Activated CD8-positive, alpha-beta memory T cell treated with anti-CD3 and anti-CD28 coated beads, Interleukin-2, amount 50 U/mL, for 48 hours (primary cell): ENCODE measurements at places on chromosomes 6 and 20.

DNA sequence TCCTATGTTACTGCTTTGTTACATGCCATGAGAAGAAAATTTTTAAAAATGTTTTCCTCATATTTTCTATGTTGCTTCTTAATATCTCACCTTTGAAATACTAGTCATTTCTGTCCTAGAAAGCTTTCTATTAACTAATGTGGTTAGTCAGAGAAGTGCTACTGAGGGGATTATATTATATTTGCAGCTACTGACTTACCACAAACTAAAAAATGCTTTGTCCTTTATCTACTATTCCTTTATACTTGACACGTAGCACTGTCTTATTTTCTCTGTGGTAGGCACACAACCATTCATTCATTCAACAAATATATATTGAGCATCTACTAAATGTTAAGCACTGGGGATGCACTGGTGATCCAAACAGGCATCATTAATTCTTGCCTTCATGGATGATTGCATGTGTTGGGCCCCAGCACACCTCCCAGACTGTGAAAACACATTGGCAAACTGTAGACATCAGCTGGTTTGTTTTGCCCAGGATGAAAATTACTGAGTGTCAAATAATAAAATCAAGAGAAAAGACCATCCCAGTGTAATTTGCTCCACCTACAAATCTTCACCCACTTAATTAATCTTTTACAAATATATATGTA lies 10.7 kb upstream of the MLIP start:
- DNase-seq = no peak

DNA sequence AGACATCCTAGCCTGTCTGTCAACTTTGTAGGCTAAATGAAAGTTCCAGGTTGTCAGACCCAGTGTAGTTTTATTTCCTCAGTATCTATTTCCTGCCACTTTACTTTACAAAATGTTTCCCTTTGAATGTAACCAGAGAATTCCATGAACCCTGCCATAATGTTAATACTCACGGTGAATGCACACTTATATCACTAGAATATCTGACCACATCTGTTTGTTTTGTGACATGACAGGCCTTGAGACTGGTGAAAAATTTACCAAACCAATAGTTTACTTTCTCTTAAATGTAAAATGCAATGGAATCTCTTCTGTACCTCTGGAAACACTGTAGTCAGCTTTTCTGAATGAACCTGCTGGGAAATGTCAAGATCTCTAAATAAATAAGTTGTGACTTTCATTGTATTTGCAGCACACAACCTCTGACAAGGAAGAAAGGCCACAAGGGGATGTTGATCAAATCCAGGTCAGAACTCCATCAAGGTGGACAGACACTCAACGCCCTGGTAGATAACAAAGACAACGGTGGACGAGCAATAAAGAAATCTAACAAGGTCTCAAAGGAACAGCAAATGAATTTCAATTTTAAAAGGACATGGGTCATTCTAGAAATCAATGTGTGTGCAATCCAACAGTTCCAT lies 59.2 kb downstream of the BACH2 start:
- DNase-seq = no peak

- DNase-seq = no peak
Measured at GRCh38 chr20:49749625-49750024, 35.9 kb upstream of the B4GALT5 start.

DNA sequence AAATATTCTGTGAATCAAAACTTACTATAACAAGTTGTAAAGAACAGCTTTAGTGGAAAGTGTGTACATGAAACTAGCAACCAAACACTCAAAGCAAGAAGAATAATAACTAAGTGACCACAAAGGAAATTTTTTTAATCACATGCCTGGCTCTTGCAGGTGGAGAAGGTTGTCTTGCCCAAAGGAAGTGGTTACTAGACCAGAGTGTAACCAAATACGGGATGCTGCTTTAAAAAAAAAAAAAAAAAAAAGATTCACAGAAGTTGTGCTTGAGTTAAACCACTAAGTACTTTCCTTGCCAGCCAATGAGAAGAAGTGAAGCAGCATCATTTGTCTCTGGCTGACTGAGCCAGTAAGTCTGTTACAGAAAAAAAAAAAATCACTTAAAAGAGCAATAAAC lies 19.1 kb upstream of the HLA-DQB1 start:
- no peak for DNase-seq

GRCh38 chr6:121522265-121522664 lies 86.8 kb downstream of the GJA1 start:
- DNase-seq = no peak

- DNase-seq = no peak
Measured at GRCh38 chr20:14193443-14193842, 144.0 kb downstream of the FLRT3 start.

DNA sequence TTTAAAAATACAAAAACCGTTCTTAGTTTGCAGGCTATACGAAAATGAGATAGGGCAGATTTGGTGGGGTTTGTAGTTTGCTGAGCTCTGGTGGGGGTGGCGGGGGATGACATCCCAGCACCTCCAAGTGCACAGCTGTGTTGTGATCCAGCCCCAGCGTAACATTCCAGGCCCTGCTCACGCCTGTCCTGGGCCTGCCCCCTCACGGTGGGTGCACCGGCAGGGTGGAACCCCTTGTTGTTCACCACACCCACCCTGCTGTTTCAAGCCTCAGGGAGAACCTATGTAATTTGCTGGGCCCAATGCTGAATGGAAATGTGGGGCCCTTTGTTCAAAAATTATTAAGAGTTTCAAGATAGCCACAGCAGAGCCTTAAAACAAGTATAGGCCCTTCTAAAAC lies 25.0 kb downstream of the ARMC2 start:
- no peak for DNase-seq

DNA sequence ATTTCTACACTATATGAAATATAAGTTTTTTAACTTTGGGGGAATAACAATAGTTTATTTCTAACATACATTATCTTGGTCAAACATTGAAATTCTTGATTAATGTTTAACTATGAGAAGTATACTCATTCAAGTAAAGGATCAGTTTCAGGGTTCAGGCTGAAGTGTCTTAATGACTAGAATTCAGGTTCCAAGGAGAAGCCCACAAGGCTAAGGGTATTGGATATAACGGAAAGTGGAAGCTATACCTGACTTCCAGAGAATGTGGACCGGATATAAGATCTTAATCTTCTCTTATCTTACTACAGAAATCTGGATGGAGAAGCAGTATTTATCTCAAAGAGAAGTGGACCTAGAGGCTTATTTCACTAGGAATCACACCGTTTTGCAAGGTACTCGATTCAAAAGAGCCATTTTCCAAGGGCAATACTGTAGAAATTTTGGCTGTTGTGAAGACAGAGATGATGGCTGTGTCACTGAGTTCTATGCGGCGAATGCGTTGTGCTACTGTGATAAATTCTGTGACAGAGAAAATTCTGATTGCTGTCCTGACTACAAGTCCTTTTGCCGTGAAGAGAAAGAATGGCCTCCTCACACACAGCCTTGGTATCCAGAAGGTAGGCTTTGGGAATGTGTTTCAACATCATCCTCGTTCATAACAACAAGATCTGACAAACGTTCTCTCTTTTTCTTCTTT lies at the start of gene TINAG:
Gene TINAG, plus strand, starts transcription at position 153 of the 697 bp plus-strand sequence. Its CDS starts 110 bp downstream, at position 263.
- no peak for DNase-seq

DNA sequence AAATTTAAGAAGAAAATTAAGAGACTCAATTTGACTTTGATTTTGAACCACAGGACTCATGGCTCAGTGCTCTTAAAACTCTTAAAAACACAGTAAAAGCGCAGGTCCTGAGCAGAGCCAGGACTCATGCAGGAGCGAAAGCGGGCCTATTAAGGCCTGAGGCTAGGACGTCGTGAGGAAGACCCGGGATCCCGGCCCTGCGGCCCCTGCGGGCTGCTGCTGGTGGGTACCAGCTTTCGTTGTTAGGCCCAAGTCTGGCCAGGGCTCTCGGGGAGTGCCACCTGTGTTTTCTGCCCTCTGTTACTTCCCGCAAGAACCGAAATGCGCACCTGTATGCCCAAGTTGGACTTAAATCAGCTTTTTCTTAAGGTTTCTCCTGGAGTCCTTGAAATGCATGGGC lies 3.4 kb upstream of the PAX1 start:
- DNase-seq = no peak

DNA sequence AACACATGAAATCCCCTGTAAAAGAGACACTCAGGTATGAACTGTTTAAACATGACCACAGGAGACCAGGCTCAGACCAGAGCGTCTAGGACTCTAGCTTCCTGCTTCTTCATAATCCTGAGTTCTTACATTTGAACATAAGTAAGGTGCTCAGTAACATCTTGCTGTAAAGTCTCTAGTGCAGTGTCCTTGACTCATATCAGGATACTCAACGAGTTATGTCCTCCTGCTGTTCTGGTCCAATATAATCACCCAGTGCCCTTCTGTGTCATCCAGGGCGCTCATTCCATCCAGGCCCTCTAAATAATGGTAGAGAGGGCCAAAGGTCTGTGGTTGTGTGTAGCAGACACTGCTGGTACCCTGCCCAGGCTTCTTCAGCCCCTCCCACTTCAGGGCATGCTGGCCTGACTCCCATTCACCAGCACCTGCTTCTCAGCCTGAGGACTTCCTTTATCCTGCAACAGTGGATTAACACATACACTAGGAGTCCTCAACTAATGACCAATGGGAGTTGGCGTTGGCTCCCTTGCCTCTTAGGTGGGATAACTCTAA lies 66.8 kb upstream of the MOCS1 start:
- DNase-seq = no peak

GRCh38 chr6:31727034-31727716 lies 1.9 kb downstream of the DDAH2 start:
- no peak for DNase-seq
